Trophoblast cell (in vitro differentiated cells and primary cell): ENCODE measurements at places on chromosomes 3 and 15.

DNA sequence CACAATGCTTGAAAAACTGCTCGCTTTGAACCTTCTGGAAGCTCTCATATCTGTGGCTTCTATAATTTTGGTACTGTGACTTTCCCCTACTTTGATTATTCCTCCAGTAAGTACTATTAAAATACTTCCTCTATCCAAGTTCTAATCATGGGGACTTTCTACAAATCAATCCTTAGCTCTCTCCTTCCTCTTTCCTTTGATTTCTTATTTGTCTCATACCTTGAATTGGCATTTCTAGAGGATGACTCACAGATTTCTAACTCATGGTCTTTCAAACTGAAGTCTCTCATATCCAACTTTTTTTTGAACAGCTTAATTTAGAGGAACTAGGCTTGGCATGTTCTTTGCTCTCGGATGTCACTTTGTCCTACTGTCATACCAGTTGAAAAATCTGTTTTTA lies 241.8 kb downstream of the TBC1D5 start:
- no peak for DNase-seq

DNA sequence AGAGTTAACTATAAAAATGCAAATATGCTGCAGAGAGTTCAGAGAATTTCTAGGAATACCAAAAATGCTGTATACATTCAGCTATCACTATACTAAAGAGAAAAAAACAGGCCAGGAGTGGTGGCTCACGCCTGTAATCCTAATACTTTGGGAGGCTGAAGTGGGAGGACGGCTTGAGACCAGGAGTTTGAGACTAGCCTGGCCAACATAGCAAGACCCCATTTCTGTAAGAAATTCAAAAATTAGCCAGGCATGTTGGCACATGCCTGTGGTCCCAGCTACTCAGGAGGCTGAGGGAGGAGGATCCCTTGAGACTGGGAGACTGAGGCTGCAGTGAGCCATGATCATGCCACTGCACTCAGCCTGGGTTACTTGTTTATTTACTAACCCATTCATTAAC lies 74.7 kb upstream of the SLC12A8 start:
- DNase-seq = no peak

- DNase-seq = no peak
Measured at GRCh38 chr3:13051066-13051465, 22.2 kb downstream of the IQSEC1 start.

- DNase-seq = no peak
Measured at GRCh38 chr3:71103430-71103921, 480.1 kb downstream of the FOXP1 start.
